Stimulated activated CD8-positive, alpha-beta memory T cell treated with anti-CD3 and anti-CD28 coated beads, Interleukin-2, amount 100 ng/mL, for 48 hours (primary cell): ENCODE measurements at places on chromosomes 12 and 14.

GRCh38 chr14:102187044-102187443 is 47.3 kb downstream of the WDR20 start:
- no peak for DNase-seq

DNA sequence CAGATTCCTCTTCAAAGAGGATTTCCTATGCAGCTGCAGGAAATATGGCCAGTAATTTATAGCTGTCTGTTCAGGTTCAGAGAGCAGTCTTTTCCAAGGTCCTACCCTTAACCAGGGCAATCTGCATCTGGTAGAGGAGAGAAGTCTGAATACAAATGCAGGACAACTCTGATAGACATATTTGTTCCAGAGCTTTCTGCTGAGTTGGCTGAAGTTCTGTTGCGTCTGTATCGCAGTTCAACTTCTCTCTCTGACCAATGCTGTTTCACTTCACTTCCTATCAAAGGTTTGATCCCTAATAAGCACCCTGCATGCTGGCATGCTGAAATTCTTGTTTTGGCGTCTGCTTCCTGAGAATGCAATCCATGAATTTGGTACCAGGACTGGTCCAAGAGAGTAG is 14.0 kb upstream of the CCDC91 start:
- no peak for DNase-seq

DNA sequence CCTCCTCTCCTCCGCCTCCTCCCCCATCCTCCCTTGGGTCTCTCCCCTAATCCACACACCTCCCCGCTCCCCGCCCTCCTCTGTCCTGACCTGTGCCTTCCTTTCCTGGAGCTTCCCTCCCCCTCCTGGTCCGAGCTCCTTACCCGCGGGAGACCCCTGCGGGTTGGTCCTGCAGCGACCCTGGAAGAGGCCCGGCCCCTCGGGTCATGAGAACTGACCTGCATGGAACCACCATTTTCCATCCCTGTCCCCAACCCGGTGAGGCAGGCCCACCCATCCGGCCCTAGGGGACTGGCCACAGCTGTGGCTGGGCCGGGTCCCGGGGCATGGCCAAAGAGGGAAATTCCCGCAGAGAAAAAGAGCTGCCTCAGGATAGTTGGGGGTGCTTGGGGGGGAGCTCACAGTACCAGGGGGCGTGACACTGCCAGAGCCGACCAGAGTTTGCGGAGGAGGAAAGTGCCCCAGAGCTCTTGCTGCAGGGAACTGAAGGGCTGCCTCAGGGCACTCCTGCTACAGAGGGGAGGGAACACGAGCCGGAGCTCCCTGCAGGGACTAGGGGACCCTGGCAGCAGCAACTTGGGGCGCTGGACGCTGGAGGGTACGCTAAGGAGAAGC is 613 bp downstream of the ARHGEF40 start:
- DNase-seq, result no peak

GRCh38 chr14:76919431-76920330 is 93.5 kb downstream of the LRRC74A start:
- no peak for DNase-seq

DNA sequence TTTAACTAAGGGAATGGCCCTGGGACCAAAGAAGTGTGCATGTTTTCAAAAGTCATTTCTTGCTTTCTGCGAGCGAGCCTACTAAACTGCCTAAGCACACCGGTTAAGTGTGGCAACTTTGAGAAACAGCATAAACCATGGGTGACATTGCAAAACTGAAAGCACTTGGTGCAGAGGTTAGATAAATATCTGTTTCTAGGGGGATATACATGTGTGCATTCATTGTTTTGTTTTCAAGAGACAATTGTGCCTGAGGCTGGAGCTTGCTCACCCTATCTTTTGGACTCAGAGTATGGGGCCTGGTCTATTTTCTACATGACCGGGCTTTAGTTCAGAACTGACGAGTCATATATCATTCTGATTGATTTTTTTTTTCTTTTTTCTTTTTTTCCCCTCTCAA is 923.4 kb downstream of the NRXN3 start:
- no peak for DNase-seq

GRCh38 chr12:70876952-70877351 is 43.6 kb downstream of the PTPRR start:
- no peak for DNase-seq

GRCh38 chr12:48924617-48925303 is 532 bp downstream of the FKBP11 start:
- DNase-seq, result peak; percentile 63

DNA sequence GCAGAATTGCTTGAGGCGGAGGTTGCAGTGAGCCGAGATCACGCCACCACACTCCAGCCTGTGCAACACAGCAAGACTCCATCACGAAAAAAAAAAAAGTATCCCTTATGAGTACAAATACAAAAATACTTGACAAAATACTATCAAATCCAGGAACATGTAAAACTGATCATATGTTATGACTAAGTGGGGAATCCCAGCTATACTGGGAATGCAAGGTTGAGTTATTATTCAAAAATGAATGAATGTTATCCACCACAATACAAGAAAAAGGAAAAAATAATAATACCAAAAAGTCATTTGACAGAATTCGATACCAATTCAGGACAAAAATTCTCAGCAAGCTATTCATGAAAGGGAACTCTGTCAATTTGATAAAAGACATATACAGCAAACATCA is 32.6 kb downstream of the MOK start:
- DNase-seq, result no peak

- DNase-seq, result no peak
These were observed 89.3 kb upstream of the SLC38A4 start for GRCh38 chr12:46915082-46915481.

GRCh38 chr14:61718039-61718438 is 22.7 kb downstream of the HIF1A start:
- no peak for DNase-seq

- DNase-seq, result no peak
These were observed 18.6 kb downstream of the SH2B3 start for GRCh38 chr12:111424189-111424792.

DNA sequence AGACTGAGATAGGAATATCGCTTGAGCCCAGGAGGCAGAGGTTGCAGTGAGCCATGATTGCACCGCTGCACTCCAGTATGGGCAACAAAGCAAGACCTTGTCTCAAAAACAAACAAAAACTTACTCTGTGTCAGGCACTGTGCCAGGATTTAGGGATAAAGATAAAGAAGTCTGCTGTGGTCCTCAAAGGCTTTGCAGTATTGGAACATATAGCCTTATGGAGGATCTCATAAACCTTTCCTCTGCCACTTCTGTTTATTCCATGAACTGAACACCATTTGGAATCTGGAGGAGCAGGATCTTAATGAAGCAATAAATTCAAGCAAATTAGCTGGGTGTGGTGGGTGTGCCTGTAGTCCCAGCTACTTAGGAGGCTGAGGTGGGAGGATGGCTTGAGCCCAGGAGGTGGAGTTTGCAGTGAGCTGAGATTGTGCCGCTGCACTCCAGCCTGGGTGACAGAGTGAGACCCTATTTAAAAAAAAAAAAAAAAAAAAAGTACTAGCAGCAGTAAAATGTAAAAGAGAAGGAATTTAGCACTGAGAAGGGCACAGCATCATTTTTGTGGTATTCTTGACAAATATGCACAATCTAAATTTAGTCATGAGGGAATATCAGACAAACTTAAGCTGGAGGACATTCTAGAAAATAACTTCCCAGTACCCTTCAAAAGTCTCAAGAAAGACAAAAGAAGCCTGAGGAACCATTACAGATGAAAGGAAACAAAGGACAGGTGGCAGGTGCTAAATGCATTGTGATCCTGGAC is 27.1 kb downstream of the BMAL2 start:
- DNase-seq, result no peak

DNA sequence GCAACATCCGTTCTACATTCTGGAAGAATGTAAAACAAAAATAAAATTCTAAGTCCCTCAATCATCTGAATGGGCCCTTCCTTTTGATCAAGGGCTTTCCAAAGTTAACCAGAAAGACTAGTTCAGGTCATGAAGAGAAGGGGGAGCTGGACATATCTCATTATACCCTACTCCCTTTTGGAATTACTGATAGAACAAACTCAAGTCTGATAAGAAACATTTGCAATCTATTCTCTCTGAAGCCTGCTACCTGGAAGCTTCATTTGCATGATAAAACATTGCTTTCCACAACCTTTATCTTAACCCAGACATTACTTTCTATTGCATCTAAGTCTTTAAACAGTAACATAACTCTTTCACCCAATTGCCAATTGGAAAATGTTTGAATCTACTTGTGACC is 8.3 kb upstream of the ACSM4 start:
- DNase-seq, result no peak

DNA sequence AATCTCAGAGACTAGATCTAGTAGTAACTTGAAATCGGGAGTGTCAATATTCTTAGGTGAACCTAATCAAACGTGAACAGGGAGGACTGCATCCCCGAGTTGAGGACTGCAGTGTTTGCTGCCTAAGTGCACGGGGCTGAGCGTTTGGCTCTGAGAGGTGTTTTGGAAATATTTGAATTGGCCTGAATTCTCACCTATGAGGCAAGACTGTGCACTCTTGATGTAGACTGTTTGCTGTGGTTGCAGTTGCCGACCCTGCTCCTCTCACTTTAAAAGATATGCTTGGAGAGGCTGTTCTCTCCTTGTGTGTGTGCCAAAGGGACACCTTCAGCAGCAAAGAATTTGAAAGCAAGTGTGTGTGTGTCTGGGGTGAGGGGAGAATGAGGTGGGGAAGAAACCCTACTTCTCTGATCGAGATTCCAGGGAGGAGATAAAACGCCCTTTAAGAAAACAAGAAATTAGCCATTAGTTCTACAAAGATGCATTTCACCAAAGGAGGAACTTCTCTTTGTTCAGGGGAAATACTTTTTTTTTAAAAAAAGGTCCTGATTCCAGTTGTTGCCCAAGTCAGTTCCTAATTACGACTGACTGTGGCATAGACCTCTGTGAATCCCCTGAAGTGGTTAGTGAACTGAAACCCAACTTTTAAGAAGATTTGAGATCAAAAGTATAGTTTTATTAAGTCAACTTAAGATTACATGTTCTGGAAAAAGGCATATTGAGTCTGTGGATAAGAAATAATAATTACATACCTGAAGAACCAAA is 106.6 kb downstream of the DYRK2 start:
- DNase-seq, result no peak

DNA sequence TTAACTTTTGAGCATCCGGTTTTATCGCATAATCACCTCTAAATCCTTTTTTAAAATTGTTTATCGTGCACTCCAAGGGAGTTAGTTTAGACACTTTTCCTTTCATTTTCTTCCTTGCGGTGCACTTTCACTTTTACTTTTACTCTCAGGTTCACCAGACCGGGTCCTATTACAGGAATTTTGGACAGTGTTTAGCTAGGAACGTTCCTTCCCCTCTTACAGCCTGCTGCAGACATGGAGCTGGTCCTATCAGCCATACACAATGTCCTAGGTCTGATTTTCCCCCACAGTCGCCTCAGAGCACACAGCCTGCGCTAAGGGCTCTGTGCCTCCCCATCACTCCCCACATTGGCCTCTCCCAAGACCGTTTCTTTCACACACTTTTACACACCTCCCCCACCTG is 103.9 kb downstream of the ALG10 start:
- DNase-seq, result no peak

DNA sequence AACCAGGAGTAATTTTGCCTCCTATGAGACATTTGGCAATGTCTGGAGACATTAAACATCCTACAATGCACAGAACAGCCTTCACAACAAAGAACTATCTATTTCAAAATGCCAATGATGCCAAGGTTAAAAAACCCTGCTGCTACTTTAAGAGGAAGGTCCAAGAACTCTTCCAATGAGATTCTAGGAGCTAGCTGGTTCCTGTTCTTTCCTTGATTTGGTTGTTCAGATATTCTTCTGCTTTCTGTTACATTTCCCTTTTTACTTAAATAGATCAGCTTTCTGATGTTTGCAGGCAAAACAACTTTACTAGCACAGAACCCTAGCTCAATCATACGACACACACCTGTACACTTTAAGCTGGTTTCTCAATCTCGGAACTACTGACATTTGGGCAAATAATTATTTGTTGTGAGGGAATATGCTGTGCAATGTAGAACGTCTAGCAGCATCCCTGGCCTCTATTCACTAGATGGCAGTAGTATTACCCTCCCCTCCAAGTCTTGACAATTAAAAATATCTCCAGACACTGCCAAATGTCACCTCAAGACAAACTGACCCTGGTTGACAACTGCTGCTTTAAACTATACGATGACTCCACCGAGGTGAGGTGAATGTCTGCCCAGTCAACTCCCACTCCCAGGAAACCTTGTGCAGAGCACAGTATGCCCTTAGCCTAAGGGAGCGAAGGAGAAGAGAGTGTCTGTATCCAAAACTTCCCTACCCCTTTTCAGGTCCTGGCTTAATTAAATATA is 4.4 kb downstream of the BLTP3B start:
- DNase-seq, result no peak

GRCh38 chr12:127277882-127278281 is 989.1 kb upstream of the TMEM132C start:
- no peak for DNase-seq

DNA sequence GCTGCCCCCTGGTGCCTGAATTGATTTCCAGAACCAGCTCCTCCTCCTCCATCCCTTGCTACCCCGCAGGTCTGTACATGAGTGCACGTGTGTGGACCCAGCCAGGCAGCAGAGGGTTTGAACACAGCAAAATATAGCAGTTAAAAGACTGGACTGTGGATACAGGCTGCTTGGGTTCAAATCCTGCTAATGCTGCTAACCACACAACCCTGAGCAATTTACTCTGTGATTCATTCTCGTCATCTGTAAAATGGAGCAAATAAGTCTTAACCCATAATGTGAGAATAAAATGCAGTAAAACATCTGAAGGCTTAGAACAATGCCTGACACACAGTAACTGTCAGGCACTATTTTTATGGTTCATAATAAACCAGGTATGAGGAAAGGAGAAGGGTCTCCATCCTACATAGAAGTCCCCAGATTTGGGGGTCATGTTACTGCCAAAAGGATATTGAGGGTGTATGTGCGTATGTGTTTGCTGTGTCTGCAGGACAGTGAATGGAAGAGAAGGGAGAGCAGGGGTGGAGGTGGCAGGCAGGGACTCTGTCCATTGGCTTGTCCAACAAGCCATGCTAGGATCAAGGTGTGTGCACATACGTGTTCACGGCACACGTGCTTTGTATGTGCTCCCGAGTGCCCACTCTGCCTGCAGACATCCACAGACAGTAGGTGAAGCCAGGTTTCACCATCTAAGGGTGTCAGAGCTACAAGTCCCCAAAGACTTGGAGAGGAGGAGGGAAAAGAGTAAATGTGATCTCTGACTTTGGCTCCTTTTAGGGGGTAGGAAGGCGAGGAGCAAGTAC is 1.5 kb upstream of the STAT6 start:
- no peak for DNase-seq

DNA sequence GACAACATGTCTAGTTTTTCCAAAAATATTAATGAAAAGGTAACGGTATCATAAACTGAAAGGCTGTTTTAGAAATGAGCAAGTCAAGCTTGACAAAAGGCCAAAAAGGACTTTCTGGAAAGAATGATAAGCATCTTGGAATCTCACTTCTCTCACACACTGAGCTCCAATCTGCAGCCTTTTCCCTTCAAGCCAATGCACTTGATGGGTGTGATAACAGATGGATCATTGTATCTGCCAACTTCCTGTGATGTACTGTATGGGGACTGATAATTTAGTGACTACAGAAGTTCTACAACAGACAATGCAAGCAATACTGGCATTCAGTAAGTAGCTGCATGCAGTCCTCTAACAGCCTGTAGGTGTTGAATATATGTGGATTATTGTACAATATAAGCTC is 147.1 kb downstream of the MED13L start:
- no peak for DNase-seq
